ENCODE measurements at places on chromosomes 16 and 17.

DNA sequence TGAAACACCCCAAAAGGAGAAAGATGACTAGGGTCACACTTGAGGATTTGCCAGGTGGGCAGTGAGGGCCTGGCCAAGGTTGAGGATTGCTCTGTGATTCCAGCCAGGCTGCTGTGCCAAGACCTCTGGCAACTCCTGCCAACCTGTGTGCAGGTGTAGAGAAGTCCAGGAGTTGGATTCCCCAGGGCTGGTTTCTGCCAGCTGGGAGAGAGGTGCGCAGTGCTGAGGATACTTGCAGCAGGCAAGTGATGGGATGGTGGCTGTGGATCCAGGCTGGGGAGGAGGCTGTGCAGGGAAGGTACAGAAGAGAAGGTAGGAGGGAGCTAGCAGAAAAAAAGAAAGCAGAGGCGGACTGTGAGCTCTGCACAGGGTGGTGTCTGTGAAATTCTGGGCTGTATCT lies 6.6 kb downstream of the RIPOR1 start:
- no peak for DNase-seq

- DNase-seq, result no peak
Observed at GRCh38 chr17:39380144-39380543, 21.3 kb downstream of the FBXL20 start.

- peak; percentile 46 for DNase-seq
Observed at GRCh38 chr16:69906838-69907401, 44.2 kb upstream of the CLEC18A start.

- DNase-seq, result no peak
Observed at GRCh38 chr17:17714261-17714866, 33.1 kb downstream of the RAI1 start.

GRCh38 chr16:86128246-86128645 lies 229.3 kb downstream of the IRF8 start:
- no peak for DNase-seq

GRCh38 chr16:53545433-53545832 lies 42.4 kb upstream of the AKTIP start:
- no peak for DNase-seq

GRCh38 chr17:72192800-72193192 lies 72.0 kb downstream of the SOX9 start:
- no peak for DNase-seq

GRCh38 chr16:19672378-19672777 lies 45.6 kb downstream of the KNOP1 start:
- DNase-seq, result no peak

DNA sequence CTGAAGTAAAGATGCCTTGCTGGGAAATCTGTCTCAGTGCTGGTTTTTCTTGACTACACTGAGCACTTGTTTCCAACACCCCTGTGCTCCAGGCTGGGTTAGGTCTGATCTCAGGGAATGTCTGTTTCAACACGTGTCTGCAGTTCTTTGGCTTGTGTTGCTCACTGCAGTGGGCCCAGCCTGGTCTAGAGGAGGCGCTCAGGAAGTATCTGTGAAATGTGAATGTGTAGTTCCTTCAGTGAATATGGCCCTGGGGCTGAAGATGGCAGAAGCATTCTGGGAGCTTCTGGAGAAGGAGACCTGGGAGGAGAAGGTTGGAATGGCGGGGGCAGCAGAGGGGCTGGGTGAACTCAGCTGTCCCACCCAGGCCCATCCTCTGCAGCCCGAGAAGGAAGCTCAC lies 8.1 kb upstream of the YPEL3 start:
- DNase-seq, result no peak

DNA sequence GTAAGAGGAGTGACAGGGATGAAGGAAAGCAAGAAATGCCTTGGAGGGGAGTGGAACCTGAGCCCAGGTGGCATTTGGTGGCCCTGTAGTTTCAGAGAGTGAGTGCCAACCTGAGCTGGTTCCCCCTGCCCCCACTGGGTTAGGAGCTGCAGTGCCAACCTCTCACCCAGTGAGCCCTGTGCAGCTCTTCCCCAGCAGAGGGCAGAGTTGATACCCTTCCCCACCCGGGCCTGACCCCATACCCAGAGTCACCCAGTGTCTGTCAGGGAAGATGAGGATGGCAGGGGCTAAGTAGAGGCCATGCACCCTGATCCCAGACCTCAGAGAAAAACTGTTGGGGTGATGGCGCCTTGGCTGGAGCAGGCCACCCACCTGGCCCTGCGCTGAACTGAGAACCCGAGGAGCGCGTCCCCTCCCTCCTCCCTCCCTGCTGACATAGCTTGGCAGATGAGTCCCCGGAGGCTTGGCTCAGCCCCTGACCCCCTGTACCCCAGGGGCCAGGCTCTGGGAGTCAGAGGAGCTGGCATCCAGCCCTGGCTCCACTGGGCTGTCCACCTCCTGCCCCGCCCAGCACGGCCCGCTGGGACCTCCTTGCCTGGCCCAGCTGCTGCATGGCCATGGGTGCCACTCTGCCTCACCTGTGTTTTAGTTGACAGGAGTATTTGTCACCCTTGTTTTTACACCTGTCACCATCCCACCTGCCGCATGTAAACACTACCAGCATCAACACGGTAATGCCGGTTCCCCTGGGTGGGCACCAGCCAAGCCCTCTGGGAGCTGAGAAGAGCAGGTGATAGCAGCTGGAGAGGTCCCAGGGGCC lies 113.9 kb downstream of the AMFR start:
- no peak for DNase-seq

DNA sequence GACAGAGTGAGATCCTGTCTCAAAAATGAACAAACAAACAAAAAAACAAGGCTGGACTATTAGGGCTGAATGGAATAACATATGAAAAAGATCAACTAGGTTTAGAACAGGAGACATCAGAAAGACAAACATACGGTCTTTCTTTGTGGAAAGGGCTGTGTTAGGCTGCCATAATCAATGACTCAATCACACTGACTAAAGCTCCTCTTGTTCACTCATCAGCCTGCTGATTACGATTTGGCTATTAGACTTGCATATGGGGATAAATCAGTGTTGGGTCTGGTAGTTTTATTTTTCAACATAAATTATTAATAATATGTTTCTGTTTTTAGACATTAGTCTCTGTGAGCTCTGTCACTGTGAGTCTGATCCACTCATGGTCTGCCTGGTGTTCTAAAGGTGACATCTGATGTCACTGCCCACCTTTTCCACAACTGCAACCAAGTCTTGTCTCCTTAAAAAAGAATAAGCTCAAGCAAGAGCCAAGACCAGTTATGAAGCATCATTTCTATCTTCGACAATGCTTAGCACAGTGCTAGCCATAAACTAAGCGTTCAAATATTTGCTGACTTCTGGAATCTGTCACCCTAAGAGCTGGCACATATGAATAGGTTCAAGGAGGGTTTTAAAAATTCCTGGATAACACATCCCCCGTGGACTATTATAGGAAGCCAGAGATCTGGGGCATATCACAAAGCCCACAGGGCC lies 10.2 kb downstream of the CFAP20 start:
- peak; percentile 28 for DNase-seq

GRCh38 chr16:3655396-3656159 lies 1.1 kb downstream of the DNASE1 start:
- DNase-seq, result no peak

DNA sequence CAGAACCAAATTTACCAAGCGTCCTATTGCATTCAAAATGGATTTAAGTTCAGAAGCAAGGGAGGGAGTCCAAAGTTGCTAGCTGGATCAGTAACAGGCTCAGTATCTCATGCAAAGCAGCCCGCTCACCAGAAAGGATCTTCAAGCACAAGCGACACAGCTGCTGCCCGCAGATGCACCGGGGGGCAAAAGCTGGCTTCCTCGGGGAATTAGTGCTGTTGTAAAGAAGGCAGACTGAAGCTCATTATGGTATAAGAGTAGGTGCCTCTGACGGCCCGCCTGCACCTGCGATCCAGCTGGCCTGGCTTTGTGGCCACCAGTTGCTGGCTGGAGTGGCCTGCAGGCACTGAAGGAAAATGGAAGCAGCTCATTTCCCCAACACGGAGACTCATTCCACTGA lies 128.4 kb upstream of the RCVRN start:
- DNase-seq, result no peak

- no peak for DNase-seq
Observed at GRCh38 chr17:54063639-54064038, 240.9 kb downstream of the KIF2B start.

DNA sequence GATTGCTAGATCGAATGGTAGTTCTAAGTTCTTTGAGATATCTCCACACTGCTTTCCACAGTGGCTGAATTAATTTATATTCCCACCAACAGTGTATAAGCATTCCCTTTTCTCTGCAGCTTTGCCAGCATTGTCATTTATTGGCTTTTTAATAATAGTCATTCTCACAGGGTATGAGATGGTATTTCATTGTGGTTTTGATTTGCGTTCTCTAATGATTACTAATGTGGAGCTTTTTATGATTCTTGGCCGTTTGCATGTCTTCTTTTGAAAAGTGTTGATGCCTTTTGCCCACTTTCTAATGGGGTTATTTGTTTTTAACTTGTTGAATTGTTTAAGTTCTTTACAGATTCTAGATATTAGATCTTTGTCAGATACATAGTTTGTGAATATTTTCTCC lies 36.5 kb upstream of the BCAS3 start:
- no peak for DNase-seq

- DNase-seq, result no peak
Observed at GRCh38 chr16:8822403-8822802, 24.8 kb downstream of the PMM2 start.

GRCh38 chr17:72270273-72270924 lies 149.6 kb downstream of the SOX9 start:
- DNase-seq, result peak; percentile 61

DNA sequence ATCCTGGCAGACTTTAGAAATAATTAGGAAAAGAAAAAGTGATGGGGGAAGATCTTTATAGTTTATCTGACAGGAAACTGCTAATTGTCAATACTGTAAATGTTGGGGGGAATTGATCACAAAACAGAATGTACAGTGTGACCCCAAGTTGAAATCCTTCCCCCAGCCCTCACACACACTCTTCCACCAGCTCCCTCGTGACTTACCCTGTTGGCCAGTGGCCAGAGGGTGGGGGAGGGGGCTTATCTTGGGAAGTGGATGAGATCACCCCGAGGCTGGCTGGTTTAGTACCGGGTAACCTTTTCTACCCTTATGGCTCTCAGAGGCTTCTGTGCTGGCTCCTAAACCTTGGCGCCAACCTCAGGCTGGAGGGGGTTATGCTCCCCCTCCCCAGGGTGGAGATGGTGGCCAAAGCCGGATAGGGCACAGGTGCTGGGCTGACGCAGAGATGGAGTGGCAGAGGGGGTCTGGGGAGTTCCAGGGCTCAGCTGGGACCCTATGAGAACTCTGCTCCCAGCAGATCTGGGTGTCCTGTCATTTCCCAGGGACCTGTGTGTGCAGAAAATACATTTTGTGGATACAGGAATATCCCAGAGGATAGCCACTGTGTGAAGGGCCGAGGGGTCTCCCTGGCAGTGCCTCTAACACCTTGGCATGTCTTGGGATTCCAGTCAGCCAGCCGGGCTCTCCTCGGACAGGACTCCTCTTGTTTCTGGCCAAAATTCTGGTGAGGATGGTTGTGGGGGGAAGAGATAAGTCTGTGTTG lies 18.6 kb downstream of the CDH16 start:
- peak; percentile 78 for DNase-seq

- no peak for DNase-seq
Observed at GRCh38 chr17:7823581-7824001, 10.4 kb upstream of the KDM6B start.

GRCh38 chr17:30534938-30535921 lies 58.0 kb downstream of the GOSR1 start:
- no peak for DNase-seq

DNA sequence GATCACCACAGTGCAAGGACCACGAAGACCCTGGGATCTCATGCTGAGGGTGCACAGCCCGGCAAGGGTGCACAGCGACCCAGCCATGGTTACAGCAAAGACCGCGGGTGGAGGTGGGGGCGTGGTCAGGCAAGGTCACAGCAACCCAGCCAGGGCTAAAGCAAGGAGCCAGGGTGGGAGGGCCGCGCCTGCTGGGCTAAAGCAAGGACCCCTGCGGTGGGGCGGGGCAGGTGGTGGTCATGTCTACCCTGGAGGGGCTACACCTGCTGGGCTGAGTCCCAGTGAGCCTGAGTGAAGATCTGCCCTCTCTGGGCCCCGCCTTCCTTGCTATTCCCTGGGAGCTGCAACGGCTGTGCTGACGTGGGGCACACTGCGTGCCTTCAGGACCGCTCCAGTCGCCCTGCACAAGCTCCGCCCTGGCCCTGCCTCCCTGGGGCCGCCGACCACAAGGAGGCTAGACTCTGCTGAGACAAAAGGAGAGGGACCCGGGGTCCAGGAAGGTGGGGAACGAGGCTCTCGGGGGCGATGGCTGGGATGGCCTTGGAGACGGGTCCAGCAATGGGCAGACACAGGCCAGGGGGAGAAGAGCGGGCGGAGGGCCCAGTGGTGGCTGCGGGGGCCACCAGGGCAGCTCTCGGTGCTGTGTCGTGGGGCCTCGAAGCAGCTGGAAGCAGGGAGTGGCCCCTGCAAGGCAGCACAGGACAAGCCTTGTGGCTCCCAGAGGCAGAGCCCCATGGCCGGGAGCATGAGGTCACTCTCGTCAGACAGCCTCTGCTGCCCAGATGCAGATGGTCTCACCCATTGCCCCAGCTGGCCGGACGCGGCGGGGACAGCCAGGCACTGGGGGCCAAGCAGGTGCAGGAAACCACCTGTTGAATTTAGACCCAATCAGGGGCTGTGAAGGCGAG lies 52.8 kb downstream of the CBFA2T3 start:
- DNase-seq, result no peak

DNA sequence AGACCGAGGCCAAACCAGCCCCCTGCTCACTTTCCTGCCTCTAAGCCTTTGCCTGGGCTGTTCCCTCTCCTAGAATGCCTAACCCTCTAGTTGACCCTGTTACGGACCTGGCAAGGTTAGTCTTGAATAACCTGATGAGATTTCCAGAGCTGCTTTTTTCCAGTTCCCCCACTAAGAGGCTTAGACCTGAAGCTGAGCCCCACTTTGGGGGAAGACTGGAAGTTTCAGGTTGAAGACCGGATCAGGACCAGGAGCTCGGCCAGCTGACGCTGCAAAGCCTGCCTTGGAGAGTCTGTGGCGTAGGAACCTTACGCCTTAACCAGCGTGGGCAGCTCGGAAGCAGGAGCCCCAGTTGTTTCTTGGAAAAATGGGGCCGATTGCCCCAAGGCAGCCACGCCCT lies 129.8 kb downstream of the OR1D5 start:
- no peak for DNase-seq

DNA sequence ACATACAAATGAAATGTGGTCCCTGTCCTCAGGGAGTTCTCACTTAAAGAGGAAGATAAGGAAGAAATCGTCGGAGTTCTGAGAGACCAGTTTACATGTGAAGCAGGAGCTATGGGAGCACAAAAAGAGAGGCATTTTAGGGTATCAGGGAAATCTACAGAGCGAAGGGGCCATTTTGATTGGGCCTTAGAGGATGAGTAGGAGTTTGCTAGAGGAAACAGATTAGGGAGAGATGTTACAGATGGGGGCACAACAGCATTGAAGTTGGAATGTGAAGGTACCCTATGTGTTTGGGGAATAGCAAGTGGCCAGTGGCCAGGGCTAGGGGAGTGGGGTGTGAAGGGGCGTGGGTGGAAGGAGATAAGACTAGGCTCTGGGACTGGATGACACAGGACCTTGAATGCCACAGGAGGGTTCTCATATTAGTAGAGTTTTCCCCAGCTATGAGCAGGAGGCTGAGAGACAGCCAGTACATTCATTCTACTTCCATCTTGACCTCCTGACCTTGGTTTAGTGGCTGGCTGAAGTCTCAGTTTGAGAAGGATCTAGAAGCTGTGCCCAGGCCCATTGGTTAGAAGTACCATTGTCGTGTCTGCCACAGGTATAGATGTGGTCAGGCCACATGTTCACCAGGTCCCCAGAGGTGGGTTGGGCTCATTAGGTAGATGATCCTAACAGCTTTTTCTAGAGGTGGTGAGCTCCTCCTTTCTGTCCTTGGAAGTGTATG lies 34.8 kb downstream of the CPNE2 start:
- no peak for DNase-seq

Data from fibroblast of the aortic adventitia (primary cell).